ENCODE measurements at places on chromosomes 11 and 22. TPM values are rescaled to one million over a fixed set of nuclear protein-coding genes. Genes with fewer than 3 reads are reported as not detected.

The OR51I1 gene
- 0.60 TPM for total RNA-seq

The TRAPPC4 gene
- total RNA-seq = 56.1 TPM

The DRD4 gene
- total RNA-seq = 0.60 TPM

The DMC1 gene
- total RNA-seq = 3.0 TPM

The NRGN gene
- 2.1 TPM for total RNA-seq

The CATSPER1 gene
- not detected for total RNA-seq

The EMID1 gene
- 42.5 TPM for total RNA-seq

The OR2D2 gene
- not detected for total RNA-seq

The GLYATL1 gene
- total RNA-seq = 1.3 TPM
